ENCODE measurements at places on chromosomes 2 and 18.

DNA sequence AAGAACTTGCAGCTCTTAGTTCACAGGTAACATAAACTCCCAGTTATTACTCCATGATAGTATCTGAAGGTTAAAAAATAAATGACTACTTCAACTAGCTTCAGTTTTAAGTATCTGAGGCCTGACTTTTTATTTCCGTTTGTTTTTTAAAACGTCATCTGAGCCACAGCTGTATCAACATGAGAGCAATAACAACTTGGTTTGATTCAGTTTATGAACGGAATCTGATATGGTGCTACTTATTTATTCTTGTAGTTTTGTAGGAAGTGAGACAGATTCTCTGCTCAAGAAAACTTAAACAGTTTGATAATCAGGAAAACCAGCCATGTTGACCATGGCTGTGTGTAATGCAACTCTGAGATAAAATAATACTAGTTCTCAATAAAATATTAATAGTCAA, 34.9 kb downstream of the NAB1 start:
- DNase-seq = peak; percentile 93

GRCh38 chr18:68694316-68694715, 20.6 kb downstream of the TMX3 start:
- no peak for DNase-seq

DNA sequence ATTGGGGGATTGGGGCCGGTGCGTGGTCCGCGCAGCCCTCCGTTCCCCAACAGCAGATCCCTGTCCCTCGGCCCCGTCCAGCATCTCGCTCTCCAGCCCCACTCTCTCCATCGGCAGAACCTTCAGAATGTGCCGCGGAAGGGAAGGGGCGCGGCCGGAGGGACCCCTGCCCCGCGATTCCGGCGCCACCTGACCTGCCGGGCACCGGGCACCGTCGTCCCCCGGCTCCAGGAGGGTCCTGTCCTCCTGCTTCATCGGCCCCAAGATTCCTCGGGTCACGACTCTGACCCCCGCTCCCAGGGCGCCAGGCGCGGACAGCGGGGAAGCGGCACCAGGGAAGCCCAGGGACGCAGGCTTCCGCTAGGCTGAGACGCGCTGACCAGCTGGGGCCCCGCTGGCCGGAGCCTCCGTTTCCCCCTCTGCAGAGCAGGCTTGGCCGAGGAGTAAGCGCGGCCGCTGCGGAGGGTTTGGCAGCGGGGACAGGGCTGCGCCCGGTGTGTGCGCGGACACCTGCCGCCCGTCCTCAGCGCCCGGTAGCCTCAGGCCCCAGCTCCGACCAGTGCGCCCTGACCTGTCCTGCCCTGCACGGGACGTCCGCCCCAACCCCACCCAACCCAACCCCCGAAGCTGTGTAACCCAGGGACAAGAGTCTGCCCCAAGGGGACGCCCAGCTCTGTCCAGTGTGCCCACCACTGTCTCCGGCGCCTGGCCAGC, 16.8 kb upstream of the BOK start:
- no peak for DNase-seq

- peak; percentile 74 for DNase-seq
These were observed 27.0 kb downstream of the GAD1 start for GRCh38 chr2:170843656-170844055.

DNA sequence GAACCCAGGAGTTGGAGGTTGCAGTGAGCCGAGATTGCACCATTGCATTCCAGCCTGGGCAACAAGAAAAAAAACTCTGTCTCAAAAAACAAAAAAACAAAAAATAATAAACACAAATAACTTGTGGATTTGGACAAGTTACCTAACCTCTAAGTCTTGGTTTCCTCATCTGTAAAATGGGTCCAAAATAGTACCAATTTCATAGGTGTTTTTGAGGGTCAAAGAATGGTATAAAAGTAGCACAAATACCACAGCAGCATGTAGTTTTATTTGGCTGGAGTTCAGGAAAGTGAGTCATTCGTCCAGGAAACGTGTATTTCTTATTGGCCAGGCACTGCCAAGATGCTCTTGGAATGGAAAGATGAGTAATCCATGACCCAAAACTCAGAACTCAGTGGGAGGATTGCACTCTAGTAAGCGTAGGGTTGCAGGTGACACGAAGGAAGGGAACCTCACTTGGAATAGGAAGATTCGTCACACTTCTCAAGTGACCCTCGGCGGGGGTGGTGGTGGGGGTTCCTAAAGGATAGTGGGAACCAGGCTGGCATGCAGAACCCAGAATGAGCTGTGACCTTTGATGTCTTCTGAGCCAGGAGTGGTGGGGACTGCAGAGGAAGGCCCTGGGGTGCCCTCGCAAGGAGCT, 24.4 kb downstream of the GRHL1 start:
- DNase-seq = peak; percentile 95

- DNase-seq = no peak
These were observed 56.6 kb upstream of the MAP2 start for GRCh38 chr2:209367075-209367747.

DNA sequence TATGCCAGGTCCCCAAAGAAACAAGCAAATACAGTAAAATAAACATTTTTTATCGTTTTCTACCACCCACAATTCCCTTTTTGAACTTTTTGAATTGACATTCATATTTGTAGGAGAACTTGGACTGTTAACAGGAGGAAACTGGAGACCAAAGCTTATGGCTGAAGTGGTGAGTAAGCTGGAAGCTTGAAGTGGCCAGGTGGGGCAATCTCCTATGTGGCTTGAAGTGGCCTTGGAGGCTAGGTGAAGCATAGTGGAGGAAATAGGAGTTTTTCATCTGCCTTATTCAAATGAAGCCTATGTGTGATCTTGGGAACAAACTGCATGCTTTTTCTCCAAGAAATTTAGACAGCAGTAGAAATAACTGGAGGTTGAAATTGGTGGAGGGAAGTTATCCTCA, 962.9 kb upstream of the FANCL start:
- DNase-seq = no peak

DNA sequence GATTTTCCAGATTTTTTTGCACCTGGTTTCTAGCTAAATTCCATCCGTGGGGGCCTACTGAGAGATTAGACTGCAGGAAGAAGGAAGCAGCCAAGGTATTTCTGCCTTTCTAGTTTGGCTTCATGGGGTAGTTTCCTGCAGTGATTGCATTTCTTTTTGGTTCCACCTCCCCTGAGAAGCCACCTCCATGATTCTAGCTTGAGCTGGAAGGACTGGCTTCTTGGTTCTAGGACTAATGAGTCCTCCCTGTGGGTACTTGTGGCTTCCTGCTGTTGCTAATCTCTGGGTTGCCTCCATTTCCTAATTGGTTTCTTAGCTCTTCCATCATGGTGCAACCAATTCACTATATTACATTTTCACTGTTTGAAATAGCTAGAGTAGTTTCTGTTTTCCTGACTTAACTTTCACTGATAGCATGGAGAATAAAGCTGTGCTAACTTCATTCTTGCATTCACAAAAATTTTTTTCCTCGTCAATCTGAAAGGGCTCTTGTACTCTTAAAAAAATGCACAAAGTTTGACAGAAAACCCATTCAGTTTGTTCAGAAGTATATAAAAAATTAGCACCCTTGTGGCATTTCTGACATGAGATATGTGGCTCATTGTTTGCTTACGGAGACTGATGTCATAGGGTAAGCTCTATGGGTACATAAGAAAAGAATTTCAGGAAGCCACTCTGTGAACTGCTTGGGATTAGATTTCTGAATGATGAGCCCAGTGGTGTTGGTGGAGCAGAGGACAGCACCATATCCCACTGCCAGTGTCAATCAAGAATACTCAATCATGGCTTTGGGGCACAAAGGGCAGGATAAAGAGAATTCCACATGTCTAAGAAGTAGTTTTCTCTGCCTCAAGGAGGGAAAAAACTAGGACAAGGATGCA, 242.8 kb upstream of the RBMS1 start:
- DNase-seq = peak; percentile 97

GRCh38 chr2:148594216-148594615, 50.3 kb upstream of the EPC2 start:
- no peak for DNase-seq

- no peak for DNase-seq
These were observed 90.9 kb downstream of the MOGAT1 start for GRCh38 chr2:222762342-222762741.

DNA sequence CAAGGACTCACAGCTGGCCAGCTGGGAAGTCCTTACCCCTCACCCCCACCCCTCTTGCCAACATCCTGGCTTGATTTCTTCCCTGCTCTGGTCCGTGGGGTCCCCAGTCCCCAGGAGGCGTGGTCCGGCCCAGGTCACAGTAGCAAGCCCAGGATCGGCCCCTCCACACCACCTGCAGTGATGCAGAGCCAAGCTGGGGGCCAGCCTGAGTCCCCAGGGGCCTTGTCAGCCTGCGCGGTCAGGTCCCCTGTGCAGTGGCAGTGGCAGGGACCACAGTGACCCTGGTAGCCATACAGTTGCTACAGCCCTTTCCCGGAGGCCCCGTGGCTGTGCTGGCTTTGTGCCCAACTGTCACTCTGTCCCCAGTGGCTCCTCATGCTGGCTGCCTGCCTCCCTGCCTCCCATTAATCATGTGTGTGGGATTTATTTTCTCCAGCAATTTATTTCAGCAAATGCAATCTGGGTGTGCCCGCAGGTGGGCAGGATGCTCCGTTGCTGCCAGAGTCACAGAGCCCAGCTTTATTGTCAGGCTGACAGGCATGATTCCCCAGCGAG, 8.8 kb upstream of the PRSS56 start:
- no peak for DNase-seq

- DNase-seq = no peak
These were observed 368.7 kb downstream of the CMPK2 start for GRCh38 chr2:6497048-6497447.

GRCh38 chr18:10290638-10291235, 163.7 kb upstream of the APCDD1 start:
- DNase-seq = no peak

- peak; percentile 56 for DNase-seq
These were observed 66.6 kb downstream of the SPTBN1 start for GRCh38 chr2:54522624-54523281.

GRCh38 chr2:188345831-188346458, 54.3 kb downstream of the GULP1 start:
- DNase-seq = no peak

DNA sequence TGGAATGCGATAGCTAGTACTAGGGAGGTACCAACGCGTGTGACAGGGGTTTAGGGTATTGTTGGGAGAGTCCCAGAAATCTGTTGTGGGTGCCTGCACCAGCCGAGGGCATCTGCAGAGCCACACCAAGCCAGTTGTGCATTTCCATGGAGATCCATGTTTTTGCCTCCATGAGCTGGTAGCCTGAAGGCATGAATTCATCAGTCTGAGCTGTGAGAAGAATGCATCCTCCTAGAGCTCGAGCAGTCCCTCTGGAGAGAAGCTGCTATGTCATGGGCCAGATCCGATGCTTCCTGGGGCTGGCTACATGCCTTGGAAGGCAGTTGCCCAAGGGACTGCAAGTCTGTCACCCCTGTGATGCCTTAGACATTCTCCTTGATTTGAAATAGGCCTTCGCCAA, 57.9 kb downstream of the LIPG start:
- no peak for DNase-seq

DNA sequence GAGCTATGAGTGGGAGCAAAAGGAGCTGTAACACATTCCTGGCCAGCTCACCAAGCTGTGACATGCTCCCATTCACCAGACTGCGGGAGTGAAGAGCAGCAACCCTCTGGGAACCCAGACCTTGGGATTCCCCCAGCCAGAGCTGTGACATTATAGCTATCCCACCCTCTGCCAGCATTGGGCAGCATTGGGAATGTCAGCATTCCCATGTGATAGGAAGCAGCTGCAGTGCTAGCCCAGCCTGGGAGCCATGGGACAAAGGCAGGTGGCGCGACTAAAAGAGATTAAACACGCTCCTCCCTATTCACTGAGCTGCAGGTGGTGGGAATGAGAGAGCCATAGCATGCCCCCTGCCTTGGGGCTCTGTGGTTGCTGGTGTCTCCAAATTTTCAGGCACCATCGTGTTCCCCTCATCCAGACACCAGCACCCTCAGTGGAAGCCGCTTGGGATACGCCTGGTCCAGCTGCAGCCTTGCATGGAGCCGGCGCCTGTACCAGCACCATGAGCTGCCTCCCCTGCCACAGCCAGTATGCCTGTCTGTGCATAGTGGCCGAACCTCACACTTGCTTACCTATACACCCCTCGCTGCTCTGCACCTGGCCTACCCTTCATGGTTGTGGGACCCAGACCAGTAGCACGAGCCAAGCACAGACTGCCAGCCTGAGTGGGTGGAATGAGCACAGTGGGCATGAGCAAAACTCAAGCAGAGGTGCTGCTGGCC, 695.6 kb upstream of the GCFC2 start:
- no peak for DNase-seq

GRCh38 chr2:33521791-33522281, 45.4 kb downstream of the RASGRP3 start:
- DNase-seq = peak; percentile 51

DNA sequence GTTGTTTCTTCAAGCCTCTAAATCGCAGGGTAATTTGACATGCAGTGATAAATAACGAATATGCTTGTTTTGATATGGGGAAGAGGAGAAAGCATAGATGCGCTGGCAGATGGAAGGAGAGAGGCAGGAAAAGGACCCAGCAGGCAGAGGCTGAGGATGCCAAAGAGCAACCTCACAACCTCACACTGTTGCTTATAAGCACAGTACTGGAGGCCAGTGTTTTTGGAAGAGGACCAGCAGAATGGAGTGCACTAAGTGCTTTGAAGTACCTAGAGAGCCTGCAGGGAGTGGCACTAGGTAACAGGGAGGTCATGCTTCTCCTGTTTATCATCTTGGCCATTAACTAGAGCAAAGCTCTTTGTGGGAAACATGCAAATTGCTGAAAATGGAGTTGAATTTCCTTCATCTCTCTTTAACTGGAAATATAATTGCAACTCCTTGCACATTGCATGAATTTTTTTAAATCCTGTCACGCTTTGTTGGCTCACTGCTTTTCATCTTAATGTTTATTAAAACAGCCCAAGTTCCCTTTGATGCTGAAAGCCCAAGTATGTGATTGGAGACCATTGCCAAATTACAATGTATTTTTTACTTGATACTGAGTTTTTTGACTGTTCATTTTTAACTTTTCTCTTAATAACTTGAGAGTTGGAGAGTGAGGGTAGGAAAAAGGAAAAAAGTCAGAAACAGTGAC, 236.4 kb downstream of the LRRTM1 start:
- no peak for DNase-seq

DNA sequence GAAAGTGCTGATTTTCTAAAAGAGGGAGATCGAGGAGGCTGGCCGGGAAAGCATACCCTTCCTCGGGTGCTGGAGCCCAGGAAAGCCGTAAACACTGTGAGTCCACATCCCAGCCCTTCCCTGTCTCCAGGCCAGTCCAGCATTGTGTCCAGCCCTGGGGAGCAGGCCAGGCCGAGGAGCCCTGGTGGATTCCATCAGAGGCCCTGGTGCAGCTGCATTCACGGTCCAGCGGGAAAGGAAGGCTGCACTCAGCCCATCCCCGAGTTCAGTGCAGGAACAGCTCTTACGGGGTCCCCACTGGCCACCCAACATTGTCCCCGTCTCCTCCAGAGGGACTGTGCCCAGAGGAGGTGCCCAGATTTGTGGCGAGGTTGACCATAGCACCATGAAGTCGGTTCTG, 218.6 kb downstream of the KLHL29 start:
- no peak for DNase-seq

GRCh38 chr2:119786295-119786694, 26.6 kb downstream of the PTPN4 start:
- no peak for DNase-seq

Measured in LHCN-M2 (cell line).